ENCODE measurements at places on chromosomes 7 and 10.

DNA sequence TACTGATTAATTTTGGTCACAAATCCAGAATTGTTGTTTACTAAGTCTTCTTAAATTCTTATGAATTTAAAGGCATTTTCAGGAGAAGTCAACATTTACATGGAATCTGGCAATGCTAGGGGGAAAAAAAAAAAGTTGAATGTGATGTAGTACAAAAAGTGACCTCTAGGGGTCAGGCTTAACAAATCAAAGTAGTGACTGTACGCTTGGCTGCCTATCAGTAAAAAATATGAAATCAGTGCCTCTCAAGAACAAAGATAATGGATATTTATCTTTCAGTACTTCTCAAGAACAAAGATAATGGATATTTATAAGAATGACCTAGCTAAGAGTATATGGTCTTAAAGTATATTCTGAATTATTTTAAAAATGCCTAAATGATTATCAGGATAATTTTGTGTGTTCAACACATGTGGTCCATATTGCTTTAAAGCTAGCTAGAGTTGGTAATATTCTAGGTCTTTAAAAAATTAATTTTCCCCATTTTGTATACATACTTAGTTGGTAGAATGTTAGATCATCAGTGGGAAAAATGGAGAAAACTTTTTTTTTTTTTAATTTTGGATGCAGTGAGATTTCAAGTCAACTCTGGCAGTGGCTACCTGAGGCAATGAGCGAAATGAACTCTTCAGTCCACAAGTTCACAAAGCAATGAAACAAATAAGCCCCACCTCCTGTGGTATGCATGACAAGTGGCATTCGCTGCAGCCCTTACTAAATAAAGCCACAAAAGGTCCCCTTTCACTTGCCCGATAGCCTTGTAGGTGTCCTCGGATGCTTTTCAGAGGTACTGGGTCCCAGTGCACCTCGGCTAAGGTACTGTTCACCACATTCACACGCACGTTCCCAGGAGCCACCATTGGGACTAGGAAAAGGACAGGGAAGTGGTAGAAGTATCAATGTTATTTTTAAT lies 51.2 kb upstream of the LAMB4 start:
- peak; percentile 35 for DNase-seq

GRCh38 chr10:98096316-98096715 lies 38.1 kb upstream of the R3HCC1L start:
- no peak for DNase-seq

- DNase-seq = no peak
Observed at GRCh38 chr7:90413185-90413528, 9.9 kb downstream of the CLDN12 start.

GRCh38 chr7:82700741-82701140 lies 257.2 kb upstream of the CACNA2D1 start:
- DNase-seq = no peak

DNA sequence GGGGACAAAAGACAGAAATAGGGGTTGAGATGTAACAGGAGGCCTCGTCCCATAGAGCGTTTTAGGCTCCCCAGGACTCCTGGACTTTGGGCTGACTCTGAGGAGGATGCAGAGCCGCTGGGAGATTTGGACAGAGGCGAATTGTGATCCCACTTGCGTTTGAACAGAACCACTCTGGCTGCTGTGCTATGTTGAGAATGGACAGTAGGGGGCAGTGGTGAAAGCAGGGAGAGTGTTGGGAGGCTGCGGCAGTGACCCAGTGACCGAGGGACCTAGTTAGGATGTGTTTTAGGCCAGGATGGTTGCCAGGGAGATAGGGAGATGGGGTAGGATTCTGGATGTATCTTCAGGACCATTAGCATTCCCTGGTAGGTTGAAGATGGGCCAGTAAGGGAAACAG lies 271.6 kb downstream of the CCDC3 start:
- no peak for DNase-seq

GRCh38 chr10:108673741-108674140 lies 1249.6 kb downstream of the XPNPEP1 start:
- no peak for DNase-seq

DNA sequence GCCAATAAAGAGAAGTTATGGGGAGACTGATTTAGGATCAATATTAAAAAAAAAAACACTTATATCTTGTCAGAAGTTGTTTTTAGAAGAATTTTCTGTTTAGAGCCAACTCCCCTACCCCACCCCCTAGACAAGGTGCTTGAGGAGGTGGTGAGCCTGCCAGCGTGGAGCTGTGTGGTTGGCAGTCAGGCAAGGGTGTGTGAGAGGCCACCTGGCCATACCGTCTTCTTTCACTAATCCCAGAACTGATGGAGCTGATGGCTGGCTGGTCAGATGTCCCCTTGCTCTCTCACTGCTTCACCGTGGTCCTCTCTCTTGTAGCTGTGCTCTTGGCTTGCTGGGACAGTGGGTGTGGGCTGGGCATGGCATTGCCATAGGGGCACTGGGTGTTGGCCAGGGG lies 34.3 kb downstream of the NACAD start:
- no peak for DNase-seq

DNA sequence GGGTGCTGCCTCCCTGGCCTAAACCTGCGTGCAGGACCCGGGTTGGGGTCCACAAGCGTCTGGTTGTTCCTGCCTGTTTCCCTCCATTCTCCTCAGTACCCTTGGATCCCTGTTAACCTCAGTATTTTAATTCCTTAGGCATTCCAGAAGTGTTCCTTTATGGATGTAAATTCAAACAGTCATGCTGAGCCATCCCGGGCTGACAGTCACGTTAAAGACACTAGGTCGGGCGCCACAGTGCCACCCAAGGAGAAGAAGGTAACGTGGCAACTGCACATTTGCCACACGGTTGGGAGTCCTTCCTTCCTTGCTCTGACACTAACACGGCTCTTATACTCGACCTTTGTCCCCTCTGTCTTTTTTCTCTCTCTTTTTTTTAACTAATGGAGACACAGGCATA lies 187.1 kb downstream of the ARHGAP21 start:
- DNase-seq = no peak

GRCh38 chr10:86252556-86252955 lies 114.0 kb downstream of the GRID1 start:
- DNase-seq = no peak

DNA sequence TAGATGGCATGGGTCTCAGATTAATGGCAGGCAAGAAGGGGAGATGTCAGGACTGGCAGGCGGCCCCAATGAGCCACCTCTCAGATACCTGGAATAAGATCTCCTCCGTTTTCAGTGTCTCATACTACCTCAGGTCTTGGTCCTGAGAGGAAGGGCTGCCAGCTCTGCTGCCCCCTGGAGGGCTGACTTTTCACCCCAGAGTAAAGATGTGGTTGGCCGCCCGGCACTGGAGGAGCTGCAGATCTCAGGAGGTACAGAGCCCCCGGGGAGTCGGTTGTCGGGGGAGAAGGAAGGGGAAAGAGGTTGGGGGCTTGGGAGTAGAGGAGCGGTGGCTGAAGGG lies 642 bp upstream of the COL13A1 start:
- DNase-seq = no peak

DNA sequence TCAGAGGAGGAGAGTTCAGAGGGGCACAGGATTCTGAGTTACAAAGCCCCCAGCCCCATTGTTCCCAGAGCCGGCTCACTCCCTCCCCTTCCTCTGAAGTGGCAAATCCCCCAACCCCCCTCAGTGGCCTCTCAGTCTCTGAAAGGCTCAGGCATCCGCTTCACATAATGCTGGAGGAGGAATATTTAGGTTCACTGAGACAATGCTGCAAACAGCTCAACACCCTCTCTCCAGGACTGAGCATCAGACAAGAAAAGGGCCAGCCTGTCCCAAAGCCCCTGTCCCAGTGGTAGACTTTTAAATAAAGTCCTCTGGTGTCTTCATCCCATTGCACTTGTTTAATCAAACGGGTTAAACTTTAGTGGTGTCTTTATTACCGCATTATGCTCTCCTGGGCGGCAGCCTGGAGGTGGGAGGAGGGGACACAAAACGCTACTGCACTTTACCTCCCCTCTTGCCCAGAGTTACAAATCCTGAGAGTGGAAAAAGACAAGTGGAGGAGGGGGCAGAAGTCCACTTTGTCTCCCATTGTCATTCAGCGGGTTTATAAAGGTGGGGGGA lies 257.9 kb downstream of the FGFR2 start:
- DNase-seq = no peak

DNA sequence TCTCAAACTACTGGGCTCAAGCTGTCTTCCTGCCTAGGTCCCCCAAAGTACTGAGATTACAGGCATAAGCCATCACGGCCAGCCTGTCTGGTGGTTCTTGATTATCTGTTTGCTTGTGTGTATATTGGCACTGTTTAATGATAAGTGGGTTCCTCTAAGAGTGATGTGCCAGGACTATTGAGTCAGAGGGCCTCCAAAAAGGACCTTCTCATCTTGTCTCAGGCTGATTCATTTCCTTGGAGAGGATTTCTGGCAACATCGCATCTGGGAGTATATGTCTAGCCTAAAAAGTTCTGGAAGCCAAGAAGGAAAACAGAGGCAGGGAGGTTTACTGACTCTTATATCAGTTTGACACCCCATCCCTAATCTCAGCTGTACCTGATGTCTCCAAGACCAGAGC lies 27.1 kb upstream of the AKAP9 start:
- no peak for DNase-seq

GRCh38 chr10:102152545-102152890 lies 329 bp downstream of the NOLC1 start:
- no peak for DNase-seq

- no peak for DNase-seq
Observed at GRCh38 chr10:107269626-107270025, 105.1 kb upstream of the SORCS1 start.

DNA sequence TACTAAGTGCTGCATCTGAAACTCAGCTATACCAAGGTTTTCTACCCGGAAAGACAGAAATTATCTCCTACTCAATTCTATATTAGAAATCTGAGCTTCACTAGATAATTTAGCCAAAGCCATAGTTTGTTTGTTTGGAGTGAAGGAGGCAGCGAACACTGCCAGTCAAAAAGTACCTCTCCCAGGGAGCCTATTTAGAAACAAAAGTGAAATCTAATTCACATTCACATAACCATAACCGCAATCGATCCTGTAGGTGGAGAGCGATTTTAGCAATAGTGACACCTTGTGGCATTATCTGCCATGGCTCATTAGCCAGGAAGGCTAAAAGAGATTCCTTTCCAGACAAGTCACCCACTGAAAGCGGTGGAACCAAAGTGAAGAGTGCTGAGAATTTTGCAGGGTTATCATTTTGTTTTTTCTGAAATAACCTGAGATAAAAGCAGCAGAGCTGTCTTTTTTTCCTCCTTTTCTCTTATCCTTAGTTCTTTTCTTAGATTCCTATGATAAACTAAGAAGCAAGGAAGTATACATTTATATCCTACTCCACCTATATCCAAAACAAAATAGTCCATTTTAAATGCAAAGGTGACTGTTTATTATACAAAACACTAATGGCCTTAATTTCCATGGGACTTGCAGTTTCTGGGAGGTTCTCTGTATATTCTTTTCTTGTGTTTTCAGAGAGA lies 83.7 kb upstream of the BET1 start:
- peak; percentile 65 for DNase-seq

DNA sequence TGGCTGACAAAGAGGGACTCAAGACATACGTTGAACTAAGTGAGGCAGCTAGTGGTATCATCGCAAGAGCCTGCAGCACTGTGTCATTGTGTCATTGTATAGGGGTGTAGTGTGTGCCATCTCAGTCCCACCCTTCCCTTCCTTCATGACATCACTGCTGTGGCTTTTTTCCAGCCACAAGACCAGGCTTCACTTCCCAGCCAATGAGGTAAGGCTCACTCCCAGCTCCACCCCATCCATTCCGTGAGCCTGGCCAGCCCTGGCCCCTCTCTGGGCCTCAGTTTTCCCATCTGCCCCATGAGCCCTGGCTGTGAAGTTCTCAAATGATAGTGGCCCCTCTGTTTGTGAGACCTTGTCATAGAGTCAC lies 134.3 kb upstream of the ZMIZ1 start:
- no peak for DNase-seq

GRCh38 chr7:14235056-14235455 lies 245.6 kb upstream of the ETV1 start:
- no peak for DNase-seq

GRCh38 chr7:8113184-8113583 lies 144.6 kb downstream of the GLCCI1 start:
- no peak for DNase-seq

DNA sequence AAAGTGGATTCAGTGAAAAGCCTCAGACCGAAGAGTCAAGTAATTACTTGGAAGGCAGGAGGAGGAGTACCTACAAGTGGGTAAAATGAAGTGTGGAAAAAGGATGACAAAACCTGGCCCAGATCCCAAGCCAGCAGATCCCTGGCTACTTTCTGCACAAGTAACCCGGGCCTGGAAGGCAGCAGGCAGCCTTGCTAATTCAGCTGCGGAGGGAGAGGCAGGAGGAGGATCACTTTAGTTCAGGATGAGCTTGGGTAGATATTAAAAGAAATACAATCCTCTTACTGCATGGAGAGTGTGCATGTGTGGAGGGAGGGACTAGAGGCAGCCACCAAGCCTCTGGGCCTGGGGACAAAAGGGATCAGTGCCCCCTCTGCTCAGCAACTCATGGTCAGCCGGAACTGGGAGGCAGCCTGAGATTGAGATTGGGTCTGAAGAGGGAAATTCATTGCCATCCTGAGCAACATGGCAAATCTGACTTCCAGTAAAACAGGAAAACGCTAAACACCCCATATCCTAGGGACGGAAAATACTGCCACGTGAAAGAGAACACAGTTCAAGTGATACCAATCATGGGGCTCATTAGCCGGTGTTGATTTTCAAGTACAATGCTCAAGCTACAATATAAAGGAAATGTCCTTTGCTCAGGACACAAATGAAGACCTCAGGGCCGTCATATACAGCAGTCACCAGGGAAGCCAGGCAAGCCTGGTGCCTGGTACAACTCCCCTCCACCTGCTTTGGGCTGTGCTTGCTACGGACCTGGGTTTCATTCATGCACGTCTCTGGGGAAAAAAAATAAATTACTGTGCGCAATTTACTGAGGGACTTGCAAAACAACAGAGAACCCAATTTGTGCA lies 1.3 kb downstream of the AMPH start:
- no peak for DNase-seq

- DNase-seq = no peak
Observed at GRCh38 chr7:47525066-47525623, 56.8 kb downstream of the TNS3 start.

GRCh38 chr10:119375574-119376272 lies 166.8 kb downstream of the RGS10 start:
- DNase-seq = no peak

GRCh38 chr10:78933828-78934531 lies 134.8 kb upstream of the ZMIZ1 start:
- no peak for DNase-seq

GRCh38 chr10:133110133-133110532 lies 22.4 kb downstream of the ADGRA1 start:
- no peak for DNase-seq

DNA sequence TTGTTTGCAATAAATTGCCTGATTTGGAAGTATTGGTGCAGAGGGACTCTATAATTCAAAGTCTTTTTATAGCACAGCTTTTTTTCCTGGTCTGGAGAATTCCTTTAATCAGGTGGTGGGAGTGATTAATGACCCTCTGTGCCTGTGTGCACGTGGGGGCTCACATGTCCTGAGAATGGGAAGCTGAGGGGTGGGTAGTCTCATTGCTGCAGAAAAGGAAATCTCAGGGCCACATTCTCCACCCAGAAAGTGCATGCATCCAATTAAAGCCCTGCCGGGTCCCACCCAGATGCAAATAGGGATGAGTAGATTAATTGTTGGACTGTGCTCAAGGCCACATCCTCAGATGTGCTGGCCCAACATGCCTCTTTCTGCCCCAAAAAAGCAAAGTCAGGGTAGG lies 324.7 kb downstream of the CXCL12 start:
- no peak for DNase-seq

Measured in CD4-positive, alpha-beta T cell treated with Interleukin-4 for 4 hours (primary cell).